Liver (tissue), 10 donors: ENCODE measurements at places on chromosomes 6 and 20.

DNA sequence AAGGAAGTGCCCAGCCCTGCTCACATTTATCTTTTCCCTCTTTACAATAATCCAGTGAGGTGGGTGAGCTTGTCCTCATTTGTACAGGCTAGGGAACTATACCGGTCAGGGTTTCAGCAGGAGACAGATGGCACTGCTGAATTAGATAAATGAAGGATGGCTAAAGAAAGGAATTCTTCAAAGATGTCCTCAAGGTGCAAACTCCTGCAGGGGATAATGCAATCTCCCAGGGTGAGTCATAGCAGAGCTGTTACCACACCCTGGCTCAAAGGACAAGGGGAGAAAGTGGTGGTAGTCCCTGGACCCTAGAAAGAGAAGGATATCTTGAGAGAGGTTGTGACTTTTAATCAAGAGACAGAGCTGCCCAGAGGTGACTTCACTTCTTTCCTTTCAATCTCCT, 66.7 kb downstream of the RFPL4B start:
- DNase-seq, result no peak

DNA sequence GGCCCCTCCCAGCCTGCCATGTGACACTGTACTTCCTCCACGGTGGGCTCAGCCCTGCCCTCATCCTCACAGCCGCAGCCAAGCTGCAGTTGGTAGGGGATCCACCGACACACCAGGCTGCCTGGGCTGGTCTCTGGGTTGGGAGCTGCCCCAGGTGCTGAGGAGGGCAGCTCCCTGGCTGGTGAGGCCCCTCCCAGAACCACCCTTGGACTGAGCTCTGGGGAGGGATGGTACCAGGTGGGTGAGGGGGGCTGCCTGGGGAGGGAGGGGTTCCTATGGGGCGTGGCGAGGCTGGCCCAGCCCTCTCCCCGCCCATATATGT, 185 bp upstream of the TNFRSF6B start:
- peak; percentile 62 for DNase-seq

- no peak for DNase-seq
Observed at GRCh38 chr6:163381118-163381756, 33.3 kb upstream of the QKI start.

- DNase-seq, result no peak
Observed at GRCh38 chr6:112311950-112312547, 35.1 kb upstream of the RFPL4B start.

- DNase-seq, result no peak
Observed at GRCh38 chr6:16471222-16471909, 233.0 kb downstream of the GMPR start.

DNA sequence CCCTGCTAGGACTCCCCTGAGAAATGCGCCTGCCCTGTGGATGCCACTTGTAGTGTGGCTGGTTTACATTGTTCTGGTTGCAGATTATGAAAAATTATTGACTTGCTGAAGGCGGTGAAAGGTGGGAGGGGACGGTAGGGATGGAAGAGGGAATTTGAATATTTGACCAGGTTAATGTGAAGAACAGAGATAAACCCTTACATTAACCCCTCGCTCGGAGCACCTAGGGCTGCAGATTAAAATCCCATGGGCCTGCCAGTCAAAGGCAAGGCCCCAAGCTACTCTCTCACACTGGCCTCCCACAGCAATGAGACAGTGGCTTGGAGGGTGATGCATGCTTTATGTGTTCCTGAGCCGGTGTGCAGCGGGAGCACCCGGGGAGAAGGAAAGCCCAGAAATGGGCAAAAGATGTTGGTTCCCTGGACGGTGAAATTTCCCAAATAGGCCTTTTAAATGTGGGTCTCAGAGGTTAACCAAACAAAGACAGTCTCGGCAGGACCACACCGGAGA, 2.5 kb downstream of the FOXF2 start:
- DNase-seq, result no peak

GRCh38 chr6:56757588-56757984, 114.9 kb upstream of the DST start:
- DNase-seq, result no peak

- DNase-seq, result no peak
Observed at GRCh38 chr6:132253211-132253610, 148.1 kb downstream of the MOXD1 start.

DNA sequence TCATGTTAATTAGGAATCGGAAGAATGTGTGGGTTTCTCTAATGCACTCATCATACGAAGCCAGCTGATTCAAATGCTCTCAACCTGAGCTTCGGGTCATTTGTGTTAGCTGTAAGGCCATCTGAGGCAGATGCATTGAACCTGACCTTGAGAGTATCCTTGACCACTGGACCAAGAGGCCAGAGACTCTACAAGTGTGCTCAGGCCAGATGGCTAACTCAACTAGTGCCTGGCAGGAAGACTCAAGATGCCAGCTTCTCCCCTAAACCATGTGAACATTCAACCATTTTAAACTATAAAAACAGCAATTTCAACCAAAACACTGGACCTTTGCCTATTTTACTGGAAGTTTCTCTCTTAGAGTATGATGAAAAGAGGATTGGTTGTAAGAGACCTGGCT, 168.6 kb upstream of the CDH4 start:
- DNase-seq, result no peak

- DNase-seq, result peak; percentile 78
Observed at GRCh38 chr6:3455147-3455568, 1.7 kb downstream of the SLC22A23 start.

- no peak for DNase-seq
Observed at GRCh38 chr6:44797746-44798145, 410.2 kb downstream of the CDC5L start.
